Effector memory CD4-positive, alpha-beta T cell (primary cell): ENCODE measurements at places on chromosomes 12 and 14.

- no peak for DNase-seq
Observed at GRCh38 chr12:54891717-54892478, 37.6 kb downstream of the MUCL1 start.

GRCh38 chr12:104494793-104495158 is 38.0 kb downstream of the CHST11 start:
- no peak for DNase-seq

GRCh38 chr12:92735131-92735721 is 32.4 kb downstream of the PLEKHG7 start:
- DNase-seq = no peak

DNA sequence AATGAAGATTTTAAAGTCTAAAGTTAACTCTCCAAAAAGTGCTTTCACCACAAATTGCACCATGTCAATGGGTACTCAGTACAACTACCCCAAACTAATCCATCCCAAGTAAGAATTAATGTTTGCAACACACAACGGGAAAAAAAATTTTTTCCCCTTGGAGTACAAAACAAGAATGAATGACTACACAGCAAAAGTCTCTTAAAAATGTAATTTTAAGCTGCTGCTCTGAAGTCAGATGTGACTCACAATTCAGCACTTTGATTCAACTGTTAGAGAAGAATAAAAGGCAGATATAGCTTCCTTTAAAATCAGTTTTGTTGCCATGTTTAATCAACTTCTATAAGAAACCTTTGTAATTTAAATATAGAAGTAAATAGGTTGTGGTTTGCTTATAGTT is 42.5 kb upstream of the VPS33A start:
- DNase-seq = no peak

DNA sequence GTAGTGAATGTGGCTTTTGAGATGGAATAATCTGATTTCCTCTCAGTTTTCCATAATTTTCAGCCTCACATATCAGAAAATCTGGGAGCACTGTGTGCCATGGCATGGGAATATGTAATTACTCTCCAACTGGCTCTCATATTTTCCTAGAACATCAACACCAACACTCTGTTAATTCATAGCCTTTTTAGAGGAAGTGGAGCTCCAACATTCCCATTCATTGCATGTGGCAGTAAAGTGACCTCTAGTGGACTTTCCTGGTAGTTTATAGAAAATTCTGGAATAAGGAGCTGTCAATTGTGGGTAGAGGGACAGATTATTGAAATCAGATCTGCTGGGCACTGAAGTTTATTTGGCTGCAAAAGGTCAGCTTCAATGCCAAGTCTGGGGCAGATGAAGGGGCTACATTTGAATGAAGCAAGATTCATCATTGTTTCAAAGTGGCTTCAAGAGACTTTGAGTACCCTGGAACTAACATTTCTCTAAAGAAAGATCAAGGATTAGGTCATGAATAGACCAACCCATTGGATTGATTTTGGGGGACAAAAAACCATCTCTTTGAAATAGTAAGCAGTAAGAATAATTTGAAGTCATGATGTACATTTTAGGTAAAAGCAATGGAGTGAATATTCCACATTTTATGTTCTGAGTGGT is 23.6 kb upstream of the USP44 start:
- DNase-seq = no peak

- no peak for DNase-seq
Observed at GRCh38 chr14:76644855-76645518, 116.3 kb upstream of the VASH1 start.

DNA sequence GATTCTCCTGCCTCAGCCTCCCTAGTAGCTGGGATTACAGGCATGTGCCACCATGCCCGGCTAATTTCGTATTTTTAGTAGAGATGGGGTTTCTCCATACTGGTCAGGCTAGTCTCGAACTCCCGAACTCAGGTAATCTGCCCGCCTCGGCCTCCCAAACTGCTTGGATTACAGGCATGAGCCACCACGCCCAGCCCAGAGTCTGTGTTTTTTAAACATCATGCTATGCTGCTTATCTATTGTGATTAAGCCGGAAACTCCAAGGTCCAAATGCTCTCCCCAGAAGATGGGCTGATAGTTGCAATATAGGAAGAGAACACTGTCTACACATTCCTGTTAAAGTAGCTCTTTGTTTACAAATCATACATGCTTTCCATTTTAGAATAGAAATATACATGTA is 30.5 kb upstream of the MAX start:
- DNase-seq = no peak

DNA sequence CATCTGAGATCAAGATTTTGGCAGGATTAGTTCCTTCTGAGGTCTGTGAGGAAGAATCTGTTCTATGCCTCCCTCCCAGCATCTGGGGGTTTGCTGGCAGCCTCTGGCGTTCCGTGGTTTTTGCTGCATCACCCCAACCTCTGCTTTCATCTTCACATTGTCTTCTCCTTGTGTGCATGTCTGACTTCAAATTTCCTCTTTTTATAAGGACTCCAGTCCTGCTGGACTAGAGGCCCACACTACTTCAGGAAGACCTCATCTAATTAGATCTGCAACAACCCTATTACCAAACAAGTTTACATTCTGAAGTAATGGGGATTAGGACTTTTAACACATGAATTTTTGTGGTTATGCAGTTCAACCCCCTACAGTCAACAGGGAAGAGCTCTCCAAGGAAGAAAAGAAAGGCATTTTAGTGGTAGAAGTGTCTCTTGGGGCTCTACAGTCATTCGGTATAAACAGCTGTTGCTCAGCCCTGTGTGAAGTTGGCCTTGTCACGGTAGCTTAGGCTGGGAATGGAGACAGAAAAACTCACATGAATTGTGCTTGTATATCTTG is 89.7 kb downstream of the CAND1 start:
- no peak for DNase-seq

- no peak for DNase-seq
Observed at GRCh38 chr14:74402401-74403251, 23.4 kb downstream of the SYNDIG1L start.

DNA sequence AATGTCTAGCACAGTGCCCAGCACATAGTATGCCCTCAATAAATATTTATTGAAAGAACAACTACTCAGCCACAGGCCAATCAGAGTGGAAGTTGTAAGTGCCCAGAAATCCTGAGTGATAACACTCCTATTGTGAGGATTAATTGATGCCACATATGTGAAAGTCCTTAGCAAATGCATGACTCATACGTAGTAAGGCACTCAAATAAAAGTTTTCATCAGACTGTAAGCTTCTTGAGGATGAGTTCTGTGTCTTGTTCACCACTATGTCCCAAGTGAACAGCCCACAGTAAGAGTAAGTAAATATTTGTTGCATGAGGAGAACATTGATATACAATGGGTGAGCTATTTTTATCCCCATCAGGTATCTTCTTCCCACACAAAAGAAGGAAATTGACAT is 24.7 kb upstream of the ANO6 start:
- DNase-seq = no peak

DNA sequence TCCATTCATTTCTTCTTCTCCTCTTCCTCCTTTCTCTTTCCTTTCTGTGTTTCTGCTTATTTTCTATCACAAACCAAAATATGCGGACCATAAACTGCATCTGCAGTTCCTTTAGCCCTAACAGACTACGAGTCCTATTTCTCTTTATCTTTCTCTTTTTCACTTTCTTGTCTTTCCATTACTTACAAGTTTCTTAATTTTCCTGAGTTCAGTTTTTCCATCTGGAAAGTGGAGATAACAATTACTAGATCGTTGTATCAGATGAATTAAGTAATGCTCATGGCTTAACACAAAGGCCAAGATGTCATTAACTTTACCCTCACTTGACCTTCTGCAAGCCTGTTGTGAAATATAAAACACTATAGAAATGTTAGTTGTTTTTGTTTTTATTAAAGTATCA is 983 bp upstream of the COPS7A start:
- DNase-seq = no peak

DNA sequence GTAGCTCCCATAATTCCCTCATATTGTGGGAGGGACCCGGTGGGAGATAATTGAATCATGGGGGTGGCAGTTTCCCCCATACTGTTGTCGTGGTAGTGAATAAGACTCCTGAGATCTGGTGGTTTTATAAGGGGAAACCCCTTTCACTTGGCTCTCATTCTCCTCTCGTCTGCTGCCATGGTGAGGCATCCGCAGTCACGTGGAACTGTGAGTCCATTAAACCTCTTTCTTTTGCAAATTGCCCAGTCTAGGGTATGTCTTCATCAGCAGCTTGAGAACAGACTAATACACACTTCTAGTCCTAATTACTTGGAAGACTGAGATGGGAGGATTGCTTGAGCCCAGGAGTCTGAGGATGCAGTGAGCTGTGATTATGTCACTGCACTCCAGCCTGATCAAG is 64.4 kb downstream of the TMX1 start:
- no peak for DNase-seq

DNA sequence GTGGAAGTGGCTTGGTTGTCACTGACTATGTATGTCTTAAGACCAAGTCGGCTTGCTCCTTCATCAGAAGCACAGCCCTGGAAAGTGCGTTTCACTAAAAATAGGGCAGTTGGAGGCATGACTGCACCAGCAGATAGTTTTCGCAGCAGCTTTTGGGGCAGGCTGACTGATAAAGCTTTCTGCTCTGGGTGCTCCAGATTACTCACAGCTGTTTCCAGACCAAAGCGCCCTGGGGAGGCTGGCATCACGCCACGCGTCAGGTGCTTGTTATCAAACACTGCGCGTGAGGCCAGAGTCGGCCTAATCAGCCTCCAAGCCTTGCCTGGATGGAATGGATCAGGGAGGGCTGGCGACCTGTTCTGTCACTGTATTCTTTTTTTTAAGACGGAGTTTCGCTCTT is 13.3 kb upstream of the LRRC10 start:
- DNase-seq = no peak

DNA sequence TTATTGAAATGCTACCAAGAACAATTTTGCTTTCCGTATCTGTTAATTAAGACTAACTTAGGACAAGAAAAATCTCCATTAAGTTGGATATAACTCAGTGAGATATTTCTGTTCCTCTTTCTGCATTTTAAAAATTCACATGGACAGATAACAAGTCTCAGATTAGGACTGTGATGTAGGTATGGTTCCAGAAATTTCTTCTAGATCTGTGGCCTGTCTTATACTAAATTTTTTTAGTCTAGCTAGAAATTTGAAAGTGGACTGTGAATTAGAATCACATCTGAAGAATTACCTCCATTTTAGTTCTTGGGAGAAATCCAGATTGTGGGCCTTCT is 41.6 kb downstream of the USP15 start:
- no peak for DNase-seq

DNA sequence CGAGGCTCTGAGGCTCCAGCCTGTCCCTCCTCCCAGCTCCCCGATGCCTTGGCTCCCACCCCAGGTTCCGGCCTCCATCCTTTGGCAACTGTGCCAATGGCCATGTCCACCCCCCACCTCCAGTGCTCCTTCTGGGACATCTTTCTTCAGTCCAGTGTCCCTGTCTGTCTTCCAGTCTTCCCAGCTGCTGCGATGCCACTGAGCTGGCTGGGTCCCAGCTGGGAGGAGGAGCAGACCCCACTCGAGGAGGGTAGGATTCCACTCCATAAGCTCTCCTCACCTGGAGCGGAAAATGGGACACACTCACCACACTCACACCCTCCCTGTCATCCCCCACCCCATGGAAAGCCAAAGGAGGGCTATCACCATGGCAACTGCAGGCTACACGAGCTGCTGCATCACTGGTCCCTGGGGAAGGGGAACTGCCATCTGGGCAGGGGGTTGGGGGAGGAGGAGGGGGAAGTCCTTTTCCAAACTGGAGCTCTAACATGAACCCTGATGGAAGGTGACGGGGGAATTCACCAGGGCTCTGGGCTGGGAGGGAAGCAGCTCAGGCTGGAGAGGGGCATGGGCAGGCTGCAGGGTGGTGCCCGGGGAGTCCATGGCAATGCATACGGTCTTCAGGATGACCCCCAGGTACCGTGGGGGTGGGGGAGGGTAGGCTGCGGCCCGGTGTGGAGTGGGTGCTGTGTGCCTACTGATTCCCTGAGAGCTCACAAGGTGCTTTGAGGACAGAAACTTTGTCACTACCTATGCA is 94.3 kb downstream of the LRRC74A start:
- DNase-seq = no peak

DNA sequence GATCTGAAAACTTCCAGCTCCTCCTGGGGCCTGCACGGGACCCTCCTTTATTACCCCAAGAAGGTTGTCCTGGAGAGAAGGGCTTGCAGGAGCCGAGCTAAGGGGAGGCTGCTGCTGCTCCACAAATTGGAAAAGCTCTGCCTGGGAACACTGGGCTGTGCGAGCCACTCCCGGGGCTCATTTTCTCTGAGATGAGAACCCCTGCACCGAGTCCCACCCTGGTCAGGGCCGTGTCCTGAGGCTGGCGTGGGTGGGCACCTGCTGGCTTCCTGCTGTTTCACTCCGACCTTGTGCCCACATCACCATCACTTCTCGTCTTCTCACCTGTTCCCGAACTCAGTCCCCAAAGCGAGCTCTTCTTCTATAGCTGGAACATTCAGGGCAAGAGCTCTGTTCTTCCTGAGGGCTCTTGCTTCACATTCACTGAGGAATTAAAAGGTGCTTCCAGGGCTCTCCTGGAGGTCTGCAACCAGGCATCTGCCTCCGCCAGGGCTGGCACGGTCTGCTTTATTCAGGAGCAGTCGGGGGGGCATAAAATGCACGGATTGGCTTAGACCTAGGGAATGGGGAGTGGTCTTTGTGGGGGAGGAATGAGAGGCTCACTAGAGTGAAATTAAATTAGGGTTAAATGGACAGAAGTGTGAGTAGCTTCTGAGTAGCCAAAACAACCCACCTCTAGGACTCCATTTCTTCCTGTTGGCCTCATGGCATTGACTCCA is 98.5 kb downstream of the ADGRD1 start:
- no peak for DNase-seq

DNA sequence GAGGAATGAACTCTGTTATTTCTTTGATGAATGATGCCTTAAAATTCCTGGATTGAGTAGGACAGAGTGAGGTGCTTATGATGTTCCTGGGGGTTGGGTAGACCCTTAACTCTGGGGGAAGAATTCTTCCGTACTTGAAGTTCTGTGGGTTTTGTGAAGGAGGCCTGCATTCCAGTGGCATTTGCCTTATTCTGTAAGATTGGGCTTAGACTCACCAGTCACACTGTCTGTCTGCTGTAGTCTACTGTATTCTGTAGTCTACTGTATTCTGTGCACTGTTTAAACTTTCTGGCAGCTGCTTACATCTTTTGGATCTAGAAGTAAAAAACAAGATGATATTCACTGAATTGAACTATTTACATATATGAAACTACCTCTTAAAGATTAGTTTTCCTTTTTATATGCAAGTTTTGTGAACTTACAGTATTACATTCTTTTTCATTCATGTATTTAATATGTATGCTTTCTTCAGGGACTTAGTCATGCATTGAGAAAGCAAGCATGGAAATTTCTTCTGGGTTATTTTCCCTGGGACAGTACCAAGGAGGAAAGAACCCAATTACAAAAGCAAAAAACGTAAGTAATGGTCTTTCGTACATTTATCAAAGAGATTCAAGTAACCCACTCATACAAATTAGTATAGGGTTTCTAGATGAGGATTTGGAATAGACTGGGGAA is 42.3 kb upstream of the TPH2 start:
- DNase-seq = no peak
